ENCODE measurements at places on chromosomes 16 and 17.

GRCh38 chr17:17809531-17810083 is 27.2 kb downstream of the SREBF1 start:
- no peak for DNase-seq

- DNase-seq: no peak
Observed at GRCh38 chr16:3138342-3138741, 3.5 kb downstream of the ZNF213 start.

DNA sequence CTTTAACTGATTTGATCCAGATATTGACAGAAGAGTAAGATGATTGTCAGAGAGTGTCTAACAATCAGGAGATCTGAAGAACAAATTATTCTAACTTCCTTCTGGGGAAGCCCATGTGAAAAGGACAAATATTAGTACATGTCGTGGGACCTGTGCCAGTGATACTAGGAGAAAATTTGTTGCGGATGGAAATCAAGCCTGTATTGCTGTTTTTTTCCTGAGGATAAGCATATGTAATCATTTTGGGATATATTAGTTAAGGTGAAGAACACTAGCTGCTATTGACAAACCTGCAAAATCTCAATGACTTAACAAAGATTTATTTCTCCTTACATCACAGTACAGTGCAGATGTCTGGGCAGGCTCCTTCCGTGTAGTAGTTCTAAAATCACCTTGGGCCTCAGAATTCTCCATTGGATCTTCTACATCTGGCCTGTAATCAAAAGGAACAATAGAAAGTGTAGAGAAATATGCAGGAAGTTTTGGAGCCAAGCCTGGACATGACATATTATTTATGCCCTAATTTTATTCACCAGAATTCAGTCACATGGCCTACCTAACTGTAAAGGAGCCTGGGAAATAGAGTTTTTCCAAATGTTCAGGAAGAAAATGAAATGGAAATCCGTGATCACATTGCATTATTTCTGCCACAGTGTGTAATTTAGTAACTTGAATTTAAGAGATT is 58.3 kb downstream of the CYB561 start:
- DNase-seq: no peak

DNA sequence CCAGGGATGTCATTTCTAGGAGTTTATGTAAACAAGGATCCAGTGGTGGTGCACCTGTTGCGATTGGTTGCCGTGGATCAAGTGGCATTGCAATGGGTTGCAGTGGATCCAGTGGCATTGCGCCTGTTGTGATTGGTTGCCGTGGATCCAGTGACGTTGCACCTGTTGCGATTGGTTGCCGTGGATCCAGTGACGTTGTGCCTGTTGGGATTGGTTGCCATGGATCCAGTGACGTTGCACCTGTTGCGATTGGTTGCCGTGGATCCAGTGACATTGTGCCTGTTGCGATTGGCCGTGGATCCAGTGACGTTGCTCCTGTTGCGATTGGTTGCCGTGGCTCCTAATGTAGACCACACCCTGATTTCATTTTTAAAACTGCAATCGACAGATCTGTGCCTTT is 56.2 kb upstream of the CRISPLD2 start:
- no peak for DNase-seq

GRCh38 chr16:27374221-27374803 is 27.7 kb upstream of the IL21R start:
- no peak for DNase-seq

DNA sequence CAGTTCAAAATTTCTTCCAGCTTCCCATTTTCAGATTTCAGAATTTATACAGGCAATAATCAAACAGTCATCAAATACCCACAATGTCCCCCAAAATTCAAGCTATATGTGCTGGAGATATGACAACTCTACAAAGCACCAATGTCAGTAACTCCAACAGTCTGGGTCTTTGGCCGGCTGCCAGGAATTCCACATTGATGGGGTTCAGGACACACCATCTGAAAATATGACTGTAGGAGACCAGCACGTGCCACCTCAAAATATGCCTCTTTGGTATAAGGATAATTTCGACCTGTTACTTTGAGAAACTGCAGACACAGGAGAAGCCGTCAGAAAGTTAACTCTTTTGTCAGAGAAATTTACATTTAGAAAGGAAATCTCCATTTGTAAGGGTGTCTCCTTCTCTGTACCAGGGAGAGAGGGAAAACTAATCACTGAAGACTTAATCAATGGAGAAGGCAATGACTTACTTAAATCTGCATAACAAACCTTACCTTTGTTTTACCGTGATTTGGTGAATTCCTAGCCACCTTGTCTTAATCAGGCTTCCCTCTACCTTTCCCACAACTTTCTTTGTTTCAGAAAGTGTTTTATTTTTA is 594.3 kb upstream of the CDH5 start:
- no peak for DNase-seq

- DNase-seq: no peak
Observed at GRCh38 chr17:55294042-55294751, 29.4 kb downstream of the HLF start.

DNA sequence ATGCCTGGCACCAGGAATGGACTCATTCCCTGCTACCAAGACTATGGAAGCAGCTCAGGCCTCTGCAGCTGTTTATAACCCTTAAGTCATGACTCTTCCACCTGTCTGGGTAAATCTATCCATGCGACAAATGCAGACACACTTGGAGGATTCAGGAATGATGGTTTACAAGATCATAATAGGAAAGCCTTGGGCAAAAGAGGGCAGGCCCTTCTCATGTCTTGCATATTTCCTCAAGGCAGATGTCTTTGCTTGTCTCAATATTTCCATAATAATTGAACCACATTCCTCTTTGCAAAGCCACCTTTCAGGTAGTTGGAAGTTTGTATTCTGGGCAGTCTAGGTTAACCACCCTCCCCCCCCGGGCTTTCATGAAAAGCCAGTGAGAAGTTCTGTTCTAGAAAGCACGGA is 884 bp upstream of the JPT1 start:
- no peak for DNase-seq

GRCh38 chr16:84341528-84342295 is 26.6 kb upstream of the ATP2C2 start:
- no peak for DNase-seq

GRCh38 chr16:66366433-66367299 is at the start of gene CDH5:
CDH5 (plus strand) TSS chr16:66366691; CDS start chr16:66379338, 12,647 bp downstream.
- no peak for DNase-seq

GRCh38 chr17:16988749-16989229 is 16.9 kb upstream of the TNFRSF13B start:
- DNase-seq: no peak

GRCh38 chr17:32141258-32141657 is 1.0 kb upstream of the RHOT1 start:
- DNase-seq: no peak

DNA sequence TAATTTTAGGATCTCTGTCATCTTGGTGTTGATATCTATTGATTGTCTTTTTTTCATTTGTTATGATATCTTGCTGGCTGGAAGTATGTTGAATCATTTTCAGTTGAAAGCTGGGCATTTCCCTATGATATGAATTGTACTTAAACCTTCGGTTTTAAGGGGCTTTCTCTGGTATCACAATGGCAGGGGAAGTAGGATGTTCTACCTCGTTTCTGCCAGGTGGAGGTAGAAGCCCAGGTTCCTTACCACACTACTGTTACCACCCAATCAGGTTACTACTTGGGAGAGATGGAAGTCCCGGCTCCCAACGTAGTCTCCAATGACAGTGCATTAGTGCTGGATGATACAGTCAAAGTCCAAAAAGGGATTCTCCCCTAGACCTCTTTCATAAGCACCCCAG is 281.7 kb upstream of the TBX2 start:
- no peak for DNase-seq

DNA sequence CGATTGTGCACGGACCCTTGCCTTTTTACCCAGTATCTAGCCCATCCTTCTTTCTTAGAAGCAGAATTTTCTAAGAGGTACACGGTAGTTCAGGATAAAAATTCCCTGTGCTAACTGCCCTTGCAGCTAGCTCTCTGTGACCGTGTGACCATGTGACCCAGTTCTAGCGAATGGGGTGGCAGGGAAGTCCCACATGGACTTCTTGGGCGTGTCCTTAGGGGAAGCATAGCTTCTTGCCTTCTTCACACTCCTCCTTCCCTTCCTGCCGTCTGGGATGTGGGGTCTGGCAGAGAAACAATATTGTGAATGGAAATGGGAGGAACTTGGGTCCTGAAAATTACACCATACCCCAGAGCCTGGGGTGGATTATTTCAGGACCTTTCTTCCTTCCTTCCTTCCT is 670.7 kb downstream of the MAF start:
- DNase-seq: no peak

DNA sequence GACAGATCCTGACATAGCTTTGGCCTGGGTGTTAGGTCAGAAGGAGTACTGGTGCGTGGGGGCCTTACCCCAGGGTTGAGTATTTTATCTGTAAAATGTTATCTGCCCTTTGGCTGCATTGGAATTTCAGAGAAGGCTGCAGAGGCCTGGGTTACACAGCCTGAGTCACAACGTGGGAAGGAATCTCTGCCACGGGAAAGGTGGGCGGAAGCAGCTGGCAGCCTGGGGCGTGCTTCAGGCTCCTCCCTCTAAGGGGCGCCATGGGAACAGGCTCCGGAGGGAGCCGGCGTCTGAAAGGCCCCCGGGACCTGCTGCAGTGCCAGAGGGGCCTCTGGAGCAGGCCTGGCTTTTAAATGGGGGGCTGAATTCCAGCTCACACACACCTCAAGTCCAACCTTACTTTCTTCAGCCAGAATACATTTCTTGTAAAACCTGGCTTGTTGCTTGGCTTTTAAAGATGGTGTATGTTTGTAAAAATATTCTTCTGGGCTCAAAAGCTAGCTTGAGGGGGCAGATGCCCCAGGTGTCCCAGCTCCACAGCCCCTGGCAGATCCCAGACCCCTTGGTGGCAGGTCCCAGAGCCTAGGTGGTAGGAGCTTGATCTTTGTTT is 142.2 kb downstream of the RAB11FIP4 start:
- DNase-seq: no peak

DNA sequence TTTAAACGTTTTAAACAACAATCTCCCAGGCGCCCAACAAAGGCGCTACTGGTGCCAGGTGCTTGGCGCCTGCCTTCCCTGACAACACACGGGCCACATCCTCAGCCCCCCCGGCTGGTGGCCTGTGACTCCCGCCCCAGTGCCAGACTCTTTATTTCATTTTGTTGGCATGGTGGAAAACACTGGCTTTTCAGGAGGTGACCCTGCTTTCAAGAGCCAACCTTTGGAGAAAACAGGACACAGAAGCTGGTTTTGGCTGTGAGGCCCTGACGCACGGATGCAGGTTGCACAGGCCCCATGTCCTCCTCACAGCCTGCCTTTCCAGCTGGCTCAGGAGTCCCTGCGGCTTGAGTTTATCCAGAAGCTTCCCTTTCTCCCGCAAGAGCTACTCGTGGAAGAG is 100.0 kb downstream of the METRNL start:
- no peak for DNase-seq

DNA sequence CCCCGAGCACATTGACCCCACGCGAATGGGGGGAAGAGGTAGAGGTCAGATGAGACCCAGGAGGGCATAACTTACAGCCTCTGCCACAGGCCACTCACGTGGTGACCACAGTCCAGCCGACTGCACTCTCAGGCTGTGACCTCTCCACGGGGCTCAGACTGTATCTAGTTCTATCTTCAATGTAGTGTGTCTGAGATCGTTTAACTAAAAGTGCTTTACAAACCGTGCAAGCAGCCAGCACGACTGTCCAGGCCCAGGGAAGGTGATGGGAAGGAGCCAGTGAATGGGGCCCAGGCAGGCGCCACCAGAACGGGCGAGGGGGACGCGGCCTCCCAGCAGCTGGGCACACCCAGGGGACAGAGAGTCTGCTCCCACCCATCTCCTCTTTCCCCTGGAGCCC is 108.6 kb downstream of the ANKRD11 start:
- DNase-seq: no peak

DNA sequence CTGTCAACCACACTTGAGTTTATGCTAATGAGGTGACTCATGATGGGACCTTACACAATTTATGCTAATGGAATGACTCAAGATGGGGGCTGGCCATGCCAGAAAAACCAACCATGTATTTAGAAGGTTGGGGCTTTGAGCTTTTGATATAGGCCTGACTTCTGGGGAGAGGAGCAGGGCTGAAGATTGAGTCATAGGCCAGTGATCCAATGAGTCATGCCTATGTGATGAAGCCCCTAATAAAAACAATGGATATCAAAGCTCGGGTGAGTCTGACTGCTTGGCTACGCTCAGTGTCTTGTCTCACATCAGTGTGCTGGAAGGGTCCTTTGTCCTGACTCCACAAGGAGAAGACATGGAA is 7.3 kb downstream of the MFSD6L start:
- no peak for DNase-seq

GRCh38 chr16:87063543-87063942 is 253.6 kb downstream of the C16orf95 start:
- no peak for DNase-seq

GRCh38 chr16:51818342-51818944 is 667.4 kb upstream of the SALL1 start:
- DNase-seq: no peak

GRCh38 chr17:1471911-1472821 is 16.1 kb upstream of the CRK start:
- no peak for DNase-seq

- no peak for DNase-seq
Observed at GRCh38 chr17:54749157-54749556, 151.5 kb upstream of the TOM1L1 start.

DNA sequence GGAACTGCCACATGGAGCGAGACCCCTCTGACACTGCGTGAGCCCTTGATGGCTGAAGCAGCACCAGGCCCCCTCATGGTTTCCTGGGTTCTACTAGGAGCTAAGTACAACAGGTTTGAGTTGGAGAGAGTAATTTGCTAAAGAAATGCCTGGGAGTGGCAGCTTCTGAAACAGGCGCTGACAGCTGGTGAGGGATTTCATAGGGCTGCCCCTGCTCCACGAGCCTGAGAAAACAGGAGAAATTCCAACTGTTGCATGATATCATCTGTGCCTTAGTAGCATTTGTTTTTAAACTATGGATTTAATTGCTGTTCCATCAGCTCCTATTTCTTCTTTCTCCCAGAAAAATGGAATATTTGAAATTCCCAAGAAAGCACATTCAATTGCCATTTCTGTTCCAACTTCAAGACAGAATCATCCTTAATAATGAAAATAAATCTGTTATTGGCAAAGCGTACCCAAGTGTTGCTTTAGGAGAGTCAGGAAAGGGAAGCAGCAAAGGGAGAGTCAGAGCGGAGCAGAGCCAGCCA is 78.8 kb upstream of the ANKFN1 start:
- DNase-seq: no peak

- no peak for DNase-seq
Observed at GRCh38 chr16:67613808-67614207, 31.1 kb upstream of the CARMIL2 start.

DNA sequence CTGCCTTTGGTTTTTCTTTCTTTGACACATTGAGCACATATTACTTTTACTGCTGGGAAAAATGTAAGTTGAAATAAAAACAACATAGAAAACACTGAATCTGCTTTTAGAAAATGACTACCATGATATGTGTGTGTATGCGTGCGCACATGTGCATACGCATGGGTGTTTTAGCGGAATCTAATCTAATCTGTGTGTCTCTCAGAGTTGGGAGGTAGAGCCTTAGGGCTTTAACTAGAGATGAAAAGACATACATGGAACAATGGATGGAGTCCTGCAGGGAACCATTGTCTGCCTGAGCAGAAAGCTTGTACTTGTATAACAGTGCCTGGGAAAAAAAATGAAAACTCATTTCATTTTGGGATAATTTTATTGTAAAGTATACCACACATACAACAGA is 12.4 kb downstream of the SLFN5 start:
- no peak for DNase-seq

All from activated effector memory CD4-positive, alpha-beta T cell treated with Interleukin-2 at 50 U/mL for 16 hours (primary cell).